AG04449 (cell line): ENCODE measurements at places on chromosomes 5 and 9.

- no peak for DNase-seq
Observed at GRCh38 chr5:16480821-16481538, 15.4 kb upstream of the ZNF622 start.

- no peak for DNase-seq
Observed at GRCh38 chr9:88498880-88499279, 36.1 kb upstream of the NXNL2 start.

DNA sequence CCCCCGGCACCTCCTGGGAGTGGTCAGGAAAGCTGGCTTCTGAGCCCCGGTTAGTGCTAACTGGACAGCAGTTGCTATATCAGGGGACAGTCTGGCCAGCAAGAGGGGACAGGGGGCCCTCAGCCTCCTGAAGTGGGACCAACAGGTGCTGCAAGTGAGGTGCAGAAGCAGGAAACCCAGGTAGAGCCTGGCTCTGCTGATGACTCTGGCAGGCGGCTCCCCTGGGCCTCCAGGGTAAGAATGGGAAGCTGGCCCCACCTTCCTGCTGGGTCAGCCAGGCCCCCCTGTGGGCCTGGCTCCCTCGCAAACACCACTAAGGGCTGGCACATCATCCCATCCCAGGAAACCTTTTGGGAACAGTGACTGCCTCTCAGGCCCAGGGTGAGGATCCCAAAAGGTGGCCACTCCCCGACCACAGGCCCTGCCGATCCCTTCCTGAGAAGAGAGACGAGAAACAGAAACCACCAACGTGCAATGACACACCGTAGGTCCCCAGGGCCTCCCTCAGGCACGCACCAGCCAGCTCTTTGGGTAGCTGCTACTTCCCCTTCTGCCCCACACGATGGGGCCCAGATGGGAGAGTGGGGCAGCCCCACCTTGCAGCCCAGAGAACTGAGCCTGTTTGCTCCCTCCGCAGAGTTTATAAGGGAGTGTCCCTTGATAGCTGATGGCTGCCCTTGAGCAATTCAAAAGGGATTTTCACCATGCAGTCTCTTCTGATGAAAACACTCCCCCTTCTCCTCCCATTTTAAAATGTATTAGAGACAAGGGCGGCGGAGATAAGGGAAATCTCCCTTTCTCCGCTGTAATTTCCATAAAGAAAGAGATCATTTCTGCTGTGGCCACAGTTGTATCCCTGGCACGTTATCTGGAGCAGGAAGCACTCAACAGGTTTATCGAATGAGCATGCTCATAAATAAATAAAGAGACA, 76.8 kb downstream of the STK10 start:
- DNase-seq: no peak

- peak; percentile 50 for DNase-seq
Observed at GRCh38 chr9:91465420-91465819, 41.8 kb upstream of the NFIL3 start.

GRCh38 chr5:180343831-180344695, 9.1 kb downstream of the GFPT2 start:
- no peak for DNase-seq

GRCh38 chr5:154159343-154159742, 31.2 kb upstream of the GALNT10 start:
- DNase-seq: no peak

DNA sequence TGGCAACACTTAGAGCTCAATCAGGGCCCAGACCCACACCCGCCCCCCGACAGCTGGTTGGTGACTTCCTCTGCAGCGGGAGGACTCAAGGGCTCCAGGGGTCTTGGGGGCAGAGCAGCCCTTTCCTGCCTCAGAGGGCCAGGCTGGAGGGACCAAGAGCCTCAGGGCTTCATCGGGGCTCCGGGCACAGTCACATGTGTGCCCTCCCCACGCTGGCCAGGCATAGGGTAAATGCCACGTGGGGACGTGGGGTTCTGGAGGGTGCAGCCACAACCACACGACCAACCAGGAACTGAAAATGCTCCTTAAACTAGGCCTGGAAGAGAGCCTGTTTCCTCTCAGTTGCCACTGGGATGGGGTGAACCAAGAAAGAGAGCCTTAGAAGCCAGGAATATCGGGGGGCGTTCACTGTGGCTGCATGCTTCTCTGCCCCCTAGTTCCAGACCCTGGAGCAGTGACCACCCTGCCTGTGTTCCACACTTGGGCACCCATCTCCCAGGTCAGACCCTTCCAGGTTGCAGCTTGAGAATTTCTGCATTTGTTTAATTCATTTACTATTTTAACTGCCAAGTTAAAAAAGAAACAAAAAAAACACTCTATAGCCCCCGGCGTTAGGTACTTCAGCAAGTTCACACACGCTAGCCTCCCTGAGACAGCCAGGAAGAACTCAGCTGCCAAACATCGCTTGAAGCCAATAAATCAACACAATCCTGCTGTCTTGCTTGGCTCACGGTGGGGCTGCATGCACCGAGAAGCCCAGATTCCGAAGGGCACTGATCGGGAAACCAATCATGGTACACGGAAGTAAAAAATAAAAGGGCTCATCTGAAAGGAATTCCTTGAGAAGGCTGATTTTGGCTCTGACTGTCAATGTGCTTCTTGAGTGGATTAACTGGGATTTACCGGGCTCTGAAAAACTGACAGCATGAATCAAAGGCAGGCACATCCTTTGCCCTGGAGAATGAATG, 56.1 kb upstream of the PHYKPL start:
- DNase-seq: no peak

- DNase-seq: no peak
Observed at GRCh38 chr5:68562308-68562707, 346.8 kb downstream of the PIK3R1 start.

- DNase-seq: no peak
Observed at GRCh38 chr5:60403343-60404006, 296.5 kb downstream of the DEPDC1B start.

DNA sequence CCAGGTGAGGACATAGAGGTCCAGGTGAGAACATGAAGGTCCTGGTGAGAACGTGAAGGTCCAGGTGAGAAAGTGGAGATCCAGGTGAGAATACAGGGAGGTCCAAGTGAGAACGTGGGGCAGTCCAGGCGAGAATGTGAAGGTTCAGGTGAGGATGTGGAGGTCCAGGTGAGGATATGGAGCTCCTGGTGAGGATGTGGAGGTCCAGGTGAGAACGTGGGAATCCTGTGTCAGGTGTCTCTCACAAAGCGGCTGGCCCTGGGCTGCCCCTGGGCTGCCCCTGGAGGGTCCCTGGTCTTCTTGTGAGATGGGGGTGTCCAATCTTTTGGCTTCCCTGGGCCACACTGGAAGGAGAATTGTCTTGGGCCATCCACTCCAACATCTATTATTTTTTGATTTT, 133.4 kb downstream of the MRPL36 start:
- DNase-seq: no peak

- no peak for DNase-seq
Observed at GRCh38 chr9:123450098-123450770, 94.2 kb downstream of the CRB2 start.

- DNase-seq: no peak
Observed at GRCh38 chr5:61402244-61402823, 70.3 kb downstream of the ZSWIM6 start.

- peak; percentile 9 for DNase-seq
Observed at GRCh38 chr5:86968301-86968753, 299.4 kb upstream of the RASA1 start.

GRCh38 chr9:92135576-92135975, 20.4 kb upstream of the SPTLC1 start:
- DNase-seq: no peak

DNA sequence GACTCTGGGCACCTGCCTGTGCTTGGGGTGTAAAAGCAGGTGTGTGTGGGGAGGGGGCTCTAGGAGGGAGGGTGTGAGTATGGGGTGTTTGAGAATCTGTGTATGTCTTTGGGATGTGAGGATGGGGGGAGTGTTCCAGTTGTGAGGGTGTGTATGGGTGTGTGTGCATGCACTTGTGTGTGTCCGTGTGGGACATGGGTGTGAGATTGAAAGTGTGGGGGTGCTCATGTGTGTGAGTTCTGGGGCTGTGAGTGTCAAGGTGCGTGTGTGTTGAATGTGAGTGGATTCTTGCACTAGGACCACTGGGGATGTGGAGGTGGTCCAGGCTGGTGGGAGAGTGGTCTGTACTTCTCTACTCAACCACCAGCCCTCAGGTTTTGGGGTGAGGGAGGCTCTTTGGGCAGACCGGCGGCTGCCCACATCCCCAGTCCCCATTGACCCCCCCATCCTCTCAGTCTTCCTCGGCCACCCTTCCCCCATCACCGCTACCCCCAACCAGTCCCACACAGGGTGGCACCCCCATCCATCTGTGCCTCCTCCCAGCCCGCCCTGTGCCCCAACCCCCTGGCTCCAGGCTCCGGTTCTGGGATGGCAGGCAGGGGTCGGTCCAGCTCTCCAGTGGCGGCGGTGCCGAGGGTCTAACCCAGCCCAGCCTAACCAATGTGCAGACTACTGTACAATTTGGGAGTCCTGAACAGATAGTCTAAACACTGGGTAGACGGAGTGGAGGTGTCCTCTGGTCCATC, 31.5 kb downstream of the GOLGA2 start:
- DNase-seq: no peak

- DNase-seq: no peak
Observed at GRCh38 chr9:119698535-119698934, 329.3 kb upstream of the BRINP1 start.

DNA sequence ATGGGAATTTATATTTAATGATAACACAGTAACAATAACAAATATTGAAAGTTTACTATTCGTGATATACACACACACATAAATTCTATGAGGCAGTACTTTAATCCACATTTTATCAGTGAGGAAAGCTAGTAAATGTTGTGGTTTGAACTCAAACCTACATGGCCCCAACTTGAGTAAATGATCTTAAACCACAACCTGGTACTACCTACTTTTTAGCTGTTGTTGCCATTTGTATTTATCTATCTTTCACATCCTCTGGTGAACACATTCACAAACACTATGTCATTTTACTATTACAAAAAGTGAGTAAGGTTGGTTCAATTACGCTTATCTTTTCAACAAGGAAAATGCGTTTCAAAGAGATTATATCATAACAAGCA, 186.1 kb downstream of the SMC2 start:
- no peak for DNase-seq

DNA sequence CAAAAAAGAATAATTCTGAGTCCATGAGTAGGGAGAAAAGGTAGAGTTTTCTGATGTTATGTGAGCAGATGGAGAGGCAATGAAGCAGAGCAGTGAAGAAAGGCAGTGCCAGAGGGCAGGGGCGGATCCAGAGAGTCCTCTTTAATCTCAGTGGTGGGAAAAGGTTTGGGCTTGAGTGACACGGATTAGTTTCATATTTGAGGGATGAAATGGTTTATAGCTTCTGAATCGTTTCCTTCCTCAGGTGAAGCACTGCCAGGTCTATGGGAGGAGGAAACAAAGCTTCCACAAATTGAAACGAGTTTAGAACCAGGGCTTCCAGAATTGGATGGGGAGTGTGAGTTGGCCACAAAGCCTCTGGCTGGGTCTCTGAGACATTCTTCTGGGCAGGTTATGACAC, 517.0 kb upstream of the PAPPA start:
- DNase-seq: no peak
